ENCODE measurements at places on chromosomes 16 and 17.

DNA sequence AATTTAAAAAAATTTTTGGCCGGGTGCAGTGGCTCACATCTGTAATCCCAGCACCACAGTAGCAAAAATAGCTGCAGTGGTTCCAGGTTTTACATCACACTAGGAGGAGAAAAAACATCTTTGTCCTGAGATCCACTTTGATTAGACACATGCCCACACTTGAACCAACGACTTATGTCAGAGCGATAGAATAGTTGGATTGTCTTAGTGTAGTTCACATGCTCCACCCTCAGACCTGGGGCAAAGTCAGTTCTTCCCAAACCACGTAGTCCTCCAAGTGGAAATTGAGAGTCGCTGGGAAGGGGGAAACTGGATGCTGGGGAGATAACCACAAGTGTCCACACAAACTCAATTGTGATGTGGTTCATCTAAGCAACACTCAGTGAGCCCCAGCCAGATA, 11.4 kb upstream of the ITGAM start:
- DNase-seq, result no peak

DNA sequence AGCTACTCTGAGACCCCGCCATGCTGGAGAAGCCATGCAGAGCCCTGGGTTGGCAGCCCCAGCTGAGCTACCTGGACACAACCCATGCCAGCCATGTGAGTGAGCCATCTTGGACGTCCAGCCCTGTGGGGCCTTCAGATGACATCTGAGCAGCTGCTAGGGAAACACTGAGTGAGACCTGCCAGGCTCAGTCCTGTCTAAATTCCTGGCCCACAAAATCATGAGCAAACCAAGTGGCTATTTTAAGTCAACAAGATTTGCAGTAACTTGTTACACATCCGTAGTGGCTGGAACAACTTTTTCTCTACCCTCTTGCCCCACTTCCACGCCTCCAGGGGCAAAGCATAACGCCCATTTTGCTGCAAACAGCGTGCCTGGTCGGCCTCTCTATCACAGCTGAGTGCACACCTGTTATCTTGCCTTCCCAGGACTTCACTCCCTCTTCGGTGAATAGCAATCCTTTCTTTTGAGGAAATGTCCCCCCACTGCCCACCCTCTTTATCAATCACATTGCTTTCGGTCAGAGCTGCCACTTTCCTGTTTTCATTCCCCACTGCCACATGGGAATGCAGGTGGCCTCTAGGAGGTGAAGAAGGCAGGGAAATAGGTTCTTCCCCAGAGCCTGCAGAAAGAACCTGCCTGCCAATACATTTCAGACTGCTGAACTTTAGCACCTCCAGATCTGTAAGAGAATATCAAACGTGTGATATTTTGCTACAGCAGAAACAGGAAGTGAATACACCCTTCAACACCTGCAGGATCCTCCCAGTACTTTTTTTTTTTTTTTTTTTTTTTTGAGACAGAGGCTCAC, 7.4 kb upstream of the SCIMP start:
- DNase-seq, result no peak

DNA sequence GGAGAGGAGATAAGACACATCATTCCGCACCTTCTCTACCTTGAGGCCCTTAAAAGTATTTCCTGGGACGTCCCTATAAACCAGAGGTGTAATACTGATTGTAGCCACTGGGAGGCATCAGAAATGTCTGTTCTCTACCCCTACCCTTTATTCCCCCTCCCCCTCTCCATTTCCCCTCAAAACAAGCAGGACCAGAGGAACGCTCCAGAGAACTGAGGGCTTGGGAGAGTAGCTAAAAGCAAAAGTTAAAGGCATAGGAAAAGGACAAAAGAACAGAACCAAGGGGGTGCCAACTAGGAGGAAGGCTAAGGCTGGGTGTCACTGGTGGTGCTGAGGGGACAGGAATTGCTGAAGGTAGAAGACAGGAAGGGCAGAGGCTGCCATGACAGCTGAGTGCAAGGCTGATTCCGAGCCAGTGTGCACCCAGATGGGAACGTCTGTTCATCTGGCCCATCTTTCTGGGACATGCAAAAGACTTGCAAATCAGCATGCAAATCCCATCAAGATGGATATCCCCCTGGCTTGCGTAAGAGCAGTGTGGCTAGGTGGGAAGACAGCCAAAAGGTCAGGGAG, 6.7 kb downstream of the CAMTA2 start:
- peak; percentile 71 for DNase-seq

- no peak for DNase-seq
Observed at GRCh38 chr17:46108120-46108519, 85.1 kb downstream of the KANSL1 start.

- no peak for DNase-seq
Observed at GRCh38 chr16:1794221-1794871, 841 bp upstream of the IGFALS start.

DNA sequence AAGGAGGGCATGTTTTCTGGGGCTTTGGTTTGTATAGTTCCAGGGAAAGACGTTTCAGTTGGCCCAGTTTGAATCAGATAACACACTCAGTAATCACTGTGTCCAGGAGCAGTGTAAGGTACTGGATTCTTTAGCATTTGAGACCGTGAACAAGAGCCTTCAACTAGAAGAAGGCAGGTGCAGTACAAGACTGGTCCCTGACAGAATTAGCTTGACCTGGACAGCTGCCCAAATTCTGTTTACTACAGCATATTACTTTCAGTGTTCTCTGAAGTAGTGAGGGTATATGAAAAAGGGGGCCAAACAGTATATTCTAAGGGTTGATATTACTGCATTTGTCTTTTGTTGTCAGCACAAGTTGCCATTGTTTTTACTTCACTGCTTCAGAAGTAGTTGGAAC, 81.3 kb downstream of the COX10 start:
- DNase-seq, result no peak

DNA sequence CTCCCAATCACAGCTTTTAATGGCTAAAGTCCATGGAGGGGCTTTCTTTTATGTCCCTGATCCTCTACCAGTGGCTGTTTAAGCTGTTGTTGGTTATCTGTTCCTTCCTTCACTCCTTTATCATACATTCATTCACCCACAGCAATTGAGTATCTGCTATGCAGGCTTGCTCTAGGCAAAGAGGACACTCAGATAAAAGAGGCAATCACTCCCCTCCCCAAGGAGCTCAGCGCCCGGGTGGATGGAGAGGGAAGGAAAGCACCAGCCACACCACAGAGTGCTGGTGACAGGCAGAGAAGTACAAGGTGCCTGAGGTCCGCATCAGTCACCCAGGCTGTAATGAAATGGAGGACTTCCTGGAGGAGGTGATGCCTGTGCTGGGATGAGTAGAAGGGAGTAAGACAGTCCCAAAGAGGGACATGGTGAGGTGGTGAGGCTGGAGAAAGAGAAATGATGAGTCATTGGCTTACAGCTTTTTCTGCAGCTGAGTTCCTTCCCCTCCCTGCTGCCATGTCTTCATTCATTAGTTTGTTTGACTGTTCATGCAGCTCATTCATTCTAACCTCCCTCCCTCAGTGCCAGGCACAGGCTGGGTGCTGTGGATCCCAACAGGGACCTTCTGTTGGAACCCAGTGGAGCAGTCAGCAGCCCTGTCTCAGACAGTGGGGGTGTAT, 12.8 kb upstream of the NGFR start:
- peak; percentile 17 for DNase-seq

- DNase-seq, result peak; percentile 79
Observed at GRCh38 chr17:75869282-75870141, 8.9 kb downstream of the TRIM47 start.

- no peak for DNase-seq
Observed at GRCh38 chr17:50533185-50533584, 650 bp downstream of the EPN3 start.

- peak; percentile 56 for DNase-seq
Observed at GRCh38 chr17:56822725-56823124, 11.0 kb downstream of the C17orf67 start.

- DNase-seq, result no peak
Observed at GRCh38 chr17:12290207-12290606, 269.5 kb downstream of the MAP2K4 start.

DNA sequence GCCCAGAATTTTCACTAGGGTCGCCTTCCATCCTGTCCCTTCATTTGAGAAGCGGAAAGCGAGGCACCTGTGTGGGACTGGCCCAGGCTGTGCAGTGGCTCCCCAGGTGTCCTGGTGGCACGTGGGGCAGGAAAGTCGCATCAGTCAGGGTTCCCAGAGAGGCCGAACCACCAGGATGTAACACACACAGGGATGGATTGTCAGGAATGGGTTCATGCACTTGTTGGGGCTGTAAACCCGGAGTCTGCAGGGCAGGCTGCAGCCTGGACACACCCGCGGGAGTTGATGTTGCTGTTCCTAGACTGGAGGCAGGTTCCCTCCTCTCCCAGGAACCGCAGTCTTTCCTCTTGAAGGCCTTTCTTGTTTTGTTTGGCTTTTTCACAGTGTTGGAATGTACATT, 30.7 kb upstream of the RPTOR start:
- DNase-seq, result peak; percentile 54

GRCh38 chr16:88308441-88309173, 74.2 kb upstream of the ZNF469 start:
- DNase-seq, result no peak
